ENCODE measurements at places on chromosomes 12 and 14.

DNA sequence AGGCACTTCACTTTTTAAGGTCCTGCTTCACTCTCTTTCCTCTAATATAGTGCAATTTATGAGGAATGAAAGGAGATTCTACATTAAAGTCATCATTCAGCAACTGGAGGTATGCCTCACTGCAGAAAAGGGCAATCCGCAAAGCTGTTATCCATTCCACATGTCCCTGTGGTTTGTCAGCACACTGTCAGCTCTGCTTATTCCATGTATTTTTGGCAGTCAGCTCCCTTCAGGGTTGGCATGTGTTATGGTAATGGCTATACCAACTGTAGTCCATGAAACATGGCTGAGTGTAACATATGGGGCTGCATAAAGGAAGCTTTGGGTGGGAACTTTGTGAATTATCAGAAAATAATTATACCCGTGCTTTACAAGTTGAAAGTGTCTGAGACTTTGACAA lies 154.1 kb downstream of the GALC start:
- no peak for DNase-seq

- DNase-seq = no peak
Measured at GRCh38 chr14:91732439-91732838, 553 bp upstream of the CATSPERB start.

- DNase-seq = no peak
Measured at GRCh38 chr14:86333493-86333892, 803.5 kb downstream of the FLRT2 start.

GRCh38 chr12:47268501-47269454 lies 189.0 kb upstream of the AMIGO2 start:
- DNase-seq = no peak

GRCh38 chr14:35409595-35409994 lies 5.0 kb upstream of the NFKBIA start:
- DNase-seq = no peak

- DNase-seq = no peak
Measured at GRCh38 chr12:88145567-88146505, 3.7 kb downstream of the TMTC3 start.

DNA sequence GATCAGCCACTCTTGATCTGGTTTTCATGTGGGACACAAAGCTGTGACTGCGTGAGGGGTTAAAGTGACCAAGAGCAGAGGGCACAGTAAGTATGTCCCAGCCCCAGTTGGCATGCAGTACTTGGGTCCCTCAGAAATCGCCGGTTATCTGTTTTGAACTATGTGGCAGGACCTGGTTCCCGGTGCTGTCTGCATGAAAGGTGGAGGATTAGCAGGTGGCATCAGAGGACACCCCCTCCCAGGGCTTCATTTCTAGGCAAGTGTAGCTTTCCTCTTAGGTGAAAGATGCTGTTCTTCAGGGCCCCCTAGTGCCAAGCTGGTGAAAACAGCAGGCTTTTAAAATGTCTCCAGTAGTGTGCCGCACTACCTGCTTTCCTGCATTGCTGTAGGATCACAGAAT lies 57.1 kb downstream of the ATG14 start:
- peak; percentile 34 for DNase-seq

GRCh38 chr12:117844114-117844830 lies 124.5 kb downstream of the KSR2 start:
- DNase-seq = no peak

DNA sequence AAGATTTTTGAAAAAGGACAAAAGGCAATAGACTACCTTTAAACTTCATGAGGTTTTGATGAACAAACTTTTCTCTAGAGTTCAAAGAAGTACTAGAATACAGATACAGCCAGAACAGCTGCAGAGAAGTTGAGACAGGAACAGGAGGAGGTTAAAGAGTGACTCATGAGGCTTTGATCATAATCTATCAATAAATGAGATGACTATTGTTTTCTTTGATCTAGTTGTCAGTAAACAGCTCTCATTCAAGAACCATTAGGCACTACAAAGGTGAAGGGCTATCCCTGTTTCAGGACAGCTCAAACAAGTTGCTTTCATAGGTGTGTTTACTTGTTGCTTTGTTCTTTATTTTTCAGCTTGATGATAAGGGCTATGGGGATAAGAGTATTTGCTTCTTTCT lies 2.4 kb downstream of the WASHC3 start:
- DNase-seq = no peak

GRCh38 chr12:124548854-124549378 lies 18.5 kb downstream of the NCOR2 start:
- no peak for DNase-seq

DNA sequence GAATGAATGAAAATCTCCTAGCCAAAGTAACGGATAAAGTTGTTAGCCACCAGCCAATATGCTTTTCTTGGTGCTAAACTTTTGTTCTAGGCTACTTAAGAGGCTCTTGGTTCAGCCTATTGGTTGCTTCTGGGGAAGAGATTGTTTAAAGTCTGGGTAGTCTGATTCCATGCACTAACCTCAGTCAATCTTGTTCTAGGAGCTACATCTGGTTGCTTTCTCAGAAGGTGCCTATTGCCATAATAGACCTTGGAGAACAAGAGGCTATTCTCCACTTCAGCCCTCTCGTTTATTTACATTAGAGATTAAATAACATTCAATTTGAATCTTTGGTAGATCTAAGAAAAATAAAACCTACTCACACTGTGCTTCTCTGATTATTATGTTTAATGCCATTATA lies 40.8 kb upstream of the OTOGL start:
- no peak for DNase-seq

- no peak for DNase-seq
Measured at GRCh38 chr14:82854131-82854530, 1320.5 kb upstream of the SEL1L start.

DNA sequence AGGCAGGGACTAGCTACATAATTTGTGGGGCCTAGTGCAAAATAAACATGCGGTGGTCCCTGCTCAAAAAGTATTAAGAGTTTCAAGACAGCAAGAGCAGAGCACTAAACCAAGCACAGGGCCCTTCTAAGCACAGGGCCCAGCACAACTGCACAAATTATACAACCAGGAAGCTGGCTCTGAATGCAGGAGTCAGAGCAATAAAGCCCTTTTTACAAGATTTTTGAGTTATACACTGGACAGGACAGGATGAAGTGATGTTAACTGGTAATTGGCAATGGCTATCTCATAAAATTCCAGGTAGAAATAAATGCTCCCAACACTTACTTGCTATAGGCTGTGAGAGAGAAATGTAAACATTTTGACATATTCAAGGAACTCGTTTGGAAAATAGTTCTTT lies 86.2 kb upstream of the GPHB5 start:
- no peak for DNase-seq

DNA sequence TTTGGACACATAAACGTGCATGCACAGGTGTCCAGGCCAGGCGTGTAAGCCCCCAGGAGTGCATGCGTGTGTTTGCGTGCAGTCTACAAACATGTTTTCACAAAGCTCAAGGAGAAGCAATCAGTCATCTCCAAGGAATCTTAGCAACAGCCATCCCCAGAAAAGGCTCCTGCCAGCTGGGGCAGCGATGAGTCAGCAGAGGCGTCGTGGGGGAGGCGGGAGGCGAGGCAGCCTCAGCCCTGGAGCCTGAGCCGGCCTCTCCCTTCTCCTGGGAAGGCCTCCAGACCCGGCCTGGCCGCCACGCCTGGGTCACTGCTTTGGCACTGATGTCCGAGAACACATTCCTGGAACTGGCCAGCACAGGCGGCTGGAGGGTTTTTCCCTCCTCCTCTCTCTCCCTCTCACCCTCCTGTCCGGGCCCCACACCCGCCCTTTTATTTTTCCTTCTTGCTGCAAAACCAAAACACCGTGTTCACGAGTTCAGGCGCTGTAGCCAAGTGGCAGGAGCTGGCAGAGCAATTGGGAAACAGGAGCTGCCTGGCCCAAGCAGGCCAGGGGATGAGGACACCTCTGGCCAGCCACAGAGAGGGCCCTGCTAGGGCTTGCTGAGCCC lies 92.7 kb downstream of the LRRC74A start:
- DNase-seq = peak; percentile 76

GRCh38 chr14:92103363-92103989 lies 2.9 kb downstream of the ATXN3 start:
- no peak for DNase-seq

DNA sequence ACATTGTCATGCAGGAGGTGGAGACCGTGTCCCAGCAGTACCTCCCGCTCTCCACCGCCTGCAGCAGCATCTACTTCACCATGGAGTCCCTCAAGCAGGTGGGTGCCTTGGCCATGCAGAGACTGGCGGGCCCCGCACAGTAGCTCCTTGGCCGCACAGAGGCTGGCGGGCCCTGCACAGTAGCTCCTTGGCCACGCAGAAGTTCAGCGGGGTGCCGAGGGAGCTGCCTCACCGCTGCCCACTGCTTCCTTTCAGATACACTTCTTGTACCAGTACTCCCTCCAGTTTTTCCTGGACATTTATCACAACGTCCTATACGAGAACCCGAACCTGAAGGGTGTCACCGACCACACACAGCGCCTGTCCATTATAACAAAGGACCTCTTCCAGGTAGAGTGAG lies 47.7 kb downstream of the HSP90AA1 start:
- no peak for DNase-seq

DNA sequence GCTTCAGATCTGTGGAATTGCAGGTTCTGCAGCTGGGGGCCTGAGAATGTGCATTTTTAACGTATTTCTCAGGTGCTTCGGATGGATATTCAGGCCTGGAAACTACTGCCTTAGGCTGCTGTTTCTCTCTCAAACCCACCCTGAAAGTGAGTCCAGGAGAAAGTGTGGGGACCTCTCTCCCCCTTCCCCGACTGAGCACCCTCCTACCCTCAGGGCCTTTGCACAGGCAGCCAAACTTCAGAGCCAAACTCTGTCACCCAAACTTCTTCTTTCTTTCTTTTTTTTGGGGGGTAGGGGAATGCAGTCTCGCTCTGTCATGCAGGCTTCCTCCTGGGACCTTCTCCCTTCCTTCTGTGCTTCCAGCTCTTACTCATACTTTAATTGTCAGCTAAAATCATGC lies 82.4 kb upstream of the FBXO21 start:
- DNase-seq = no peak

- no peak for DNase-seq
Measured at GRCh38 chr14:90722590-90722989, 93.6 kb downstream of the TTC7B start.

- no peak for DNase-seq
Measured at GRCh38 chr12:111927346-111927745, 85.3 kb downstream of the MAPKAPK5 start.

DNA sequence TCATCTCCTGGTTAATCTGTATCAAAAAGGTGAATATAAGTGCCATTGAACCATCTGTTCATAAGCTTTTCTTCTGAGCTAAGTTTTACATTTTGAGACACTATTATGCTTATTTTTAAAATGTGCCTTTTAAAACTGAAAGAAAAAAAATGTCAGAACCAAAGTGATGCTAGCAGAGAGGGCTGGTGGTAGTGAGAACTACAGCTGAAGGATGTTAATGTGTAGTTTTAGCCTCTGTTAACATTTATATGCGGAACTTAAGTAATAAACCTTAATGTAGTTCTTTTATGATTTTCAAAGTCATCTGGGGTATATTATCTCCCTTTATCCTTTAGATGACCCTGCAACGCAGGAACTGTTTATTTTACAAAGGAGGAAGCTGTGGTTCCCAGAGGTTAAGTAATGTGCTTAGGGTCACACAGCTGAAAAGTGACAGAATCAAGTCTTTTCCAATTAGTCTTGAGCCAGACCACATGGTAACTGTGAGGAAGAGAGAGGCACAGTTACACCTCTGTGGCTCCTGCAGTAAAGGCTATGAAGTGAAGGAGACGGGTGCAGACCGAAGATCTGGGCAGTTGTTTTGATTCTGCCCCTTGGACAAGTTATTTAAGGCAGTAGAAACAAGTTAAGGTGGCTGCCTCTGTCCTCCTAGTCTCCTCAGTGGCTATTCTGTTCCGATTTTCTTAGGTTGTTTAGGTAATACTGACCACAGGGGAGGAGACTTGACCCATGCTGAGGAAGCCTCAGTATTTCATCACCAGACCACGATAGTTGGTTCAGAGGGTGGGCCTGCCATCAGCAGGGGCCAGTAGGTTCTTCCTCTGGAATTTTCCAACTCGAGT lies 23.9 kb downstream of the GNG2 start:
- DNase-seq = no peak

DNA sequence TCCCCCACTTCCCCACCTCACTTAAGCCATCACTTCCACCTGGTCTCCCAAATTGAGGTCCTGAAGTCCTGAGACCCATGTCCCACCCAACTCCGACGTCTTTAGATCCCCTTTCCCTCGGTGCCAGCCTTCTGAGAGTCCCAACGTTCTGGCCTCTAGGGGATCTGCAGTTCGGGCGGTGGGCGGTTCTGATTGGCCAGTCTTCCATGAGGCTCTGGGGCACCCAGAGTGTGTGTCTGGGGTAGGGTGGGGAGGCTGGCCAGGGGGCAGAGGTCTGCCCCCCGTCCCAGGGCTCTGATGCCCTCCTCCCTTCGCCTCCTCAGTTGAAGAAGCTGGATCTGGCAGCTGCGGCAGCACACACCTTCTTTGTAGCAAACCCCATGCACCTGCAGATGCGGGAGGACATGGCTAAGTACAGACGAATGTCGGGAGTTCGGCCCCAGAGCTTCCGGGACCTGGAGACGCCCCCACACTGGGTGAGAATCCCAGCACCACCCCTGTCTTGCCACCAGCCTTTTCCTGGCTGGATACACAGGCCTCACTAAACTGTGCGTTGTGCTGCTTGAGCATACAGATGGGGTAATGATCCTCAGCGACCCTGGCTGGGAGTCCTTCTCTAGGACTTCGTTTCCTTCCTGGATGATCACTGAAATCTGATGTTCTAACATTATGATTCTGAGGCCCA lies 1.5 kb downstream of the P3H3 start:
- DNase-seq = no peak

GRCh38 chr12:76006028-76006925 lies 25.3 kb downstream of the PHLDA1 start:
- DNase-seq = no peak

- DNase-seq = no peak
Measured at GRCh38 chr12:31877884-31878283, 81.3 kb upstream of the RESF1 start.

DNA sequence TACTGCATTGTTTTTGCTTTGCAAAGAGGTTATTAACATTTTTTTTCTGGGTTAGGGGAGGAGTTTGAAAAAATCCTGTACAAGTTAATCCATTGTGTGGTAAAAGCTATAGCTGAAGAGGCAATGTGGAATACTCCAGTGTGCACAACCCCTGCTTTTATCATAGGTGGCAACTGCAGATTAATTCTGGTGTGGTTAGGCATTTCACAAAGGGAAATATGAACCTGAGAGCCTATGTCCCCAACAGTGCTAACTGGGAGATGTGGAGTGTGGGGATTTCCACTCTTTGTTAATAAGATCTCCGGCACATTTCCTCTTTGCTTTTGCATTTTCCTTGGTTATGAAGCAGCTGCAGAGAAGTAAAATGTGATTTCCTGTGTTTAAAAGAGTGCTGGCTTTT lies 33.6 kb downstream of the PRORP start:
- DNase-seq = no peak

GRCh38 chr12:75974323-75975187 lies 57.0 kb downstream of the PHLDA1 start:
- no peak for DNase-seq

All from hippocampal formation (tissue), 2 donors.